ENCODE measurements at places on chromosomes 16 and 17.

GRCh38 chr16:51095084-51095881, 55.8 kb downstream of the SALL1 start:
- ATAC-seq = no peak

- no peak for ATAC-seq
These were observed 89.2 kb downstream of the MAP2K6 start for GRCh38 chr17:69503711-69504110.

DNA sequence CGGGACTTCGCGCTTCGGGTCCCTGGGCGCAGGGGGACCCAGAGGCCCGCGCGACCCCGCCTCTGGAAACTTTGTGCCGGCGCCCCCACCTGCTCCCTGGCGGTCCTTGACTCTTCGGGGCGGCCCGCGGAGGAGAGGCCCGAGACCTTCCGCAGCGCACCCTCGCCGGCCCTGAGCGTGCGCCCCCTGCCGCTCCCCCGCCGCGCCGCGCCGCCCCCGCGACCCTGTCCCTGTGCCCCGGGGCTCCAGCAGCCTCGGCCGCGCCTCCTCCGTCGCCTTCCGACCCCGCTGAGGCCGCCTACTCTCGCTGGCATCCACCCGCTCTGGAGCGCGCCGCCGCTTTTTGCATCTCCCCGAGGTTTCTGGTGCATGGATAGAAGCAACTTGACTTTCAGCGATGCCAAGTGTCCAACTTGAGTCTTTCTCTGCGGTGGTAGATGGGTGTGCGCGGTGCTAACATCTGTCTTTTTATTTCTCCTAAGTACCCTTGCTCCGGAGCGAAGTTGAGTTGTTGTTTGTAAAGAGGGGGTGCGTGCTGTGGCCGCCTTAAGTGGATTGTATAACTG, 414 bp downstream of the DUSP14 start:
- peak; percentile 48 for ATAC-seq

DNA sequence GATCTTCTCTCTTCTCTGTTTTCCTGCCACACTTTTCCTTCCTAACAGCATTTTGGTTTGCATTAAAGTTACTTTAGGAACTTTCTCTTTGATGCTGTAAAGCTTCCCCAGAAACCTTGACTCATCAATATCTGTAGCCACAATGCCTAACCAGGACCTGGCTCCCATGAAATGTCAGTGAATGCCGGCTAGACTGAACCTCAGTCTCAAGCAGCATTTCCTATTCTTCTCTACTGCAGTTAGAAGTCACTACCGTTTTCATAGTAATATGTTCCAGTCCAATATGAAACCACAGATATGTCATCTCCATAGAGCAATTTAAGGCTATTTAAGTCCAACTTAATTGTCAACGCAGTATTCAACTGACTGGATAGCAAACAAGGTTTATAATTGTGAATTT, 28.9 kb downstream of the ITFG1 start:
- ATAC-seq = peak; percentile 53

GRCh38 chr16:67150047-67150832, 558 bp downstream of the B3GNT9 start:
- ATAC-seq = peak; percentile 82

DNA sequence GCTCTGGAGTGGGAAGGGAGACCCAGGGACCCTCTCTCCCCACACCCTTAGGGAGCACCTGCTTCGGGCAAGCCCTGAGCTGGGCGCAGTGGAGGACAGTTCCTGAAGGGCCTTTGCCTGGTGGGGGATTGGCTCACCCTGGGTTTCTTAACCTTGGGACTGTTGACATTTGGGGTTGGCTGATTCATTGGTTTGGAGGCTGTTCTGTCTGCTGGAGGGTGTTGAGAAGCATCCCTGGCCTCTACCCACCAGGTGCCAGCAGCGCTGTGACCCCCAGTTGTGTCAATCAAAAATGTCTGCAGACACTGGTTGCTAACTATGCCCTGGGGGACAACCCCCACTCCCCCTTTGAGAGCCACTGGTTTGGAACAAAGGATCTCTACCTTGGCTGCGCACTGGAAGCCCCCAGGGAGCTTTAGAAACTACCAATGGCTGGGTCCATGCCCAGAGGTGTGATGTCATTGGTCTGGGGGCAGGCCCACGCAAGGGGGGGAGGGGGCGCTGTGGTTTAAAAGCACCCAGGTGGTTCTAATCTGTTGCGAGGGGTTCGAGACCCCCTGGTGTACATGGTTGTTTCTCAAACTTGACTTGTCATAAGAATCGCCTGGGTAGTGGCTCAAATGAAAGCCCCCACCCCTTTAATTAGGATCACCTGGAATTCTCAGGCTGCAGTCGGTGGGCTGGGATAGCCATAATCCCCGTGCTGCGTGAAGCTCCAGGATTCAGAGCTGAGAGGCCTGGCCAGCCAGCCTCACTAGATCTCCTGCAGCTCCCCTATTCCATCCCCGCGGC, 151.9 kb upstream of the GSE1 start:
- ATAC-seq = no peak

- no peak for ATAC-seq
These were observed 118.6 kb upstream of the TNRC6C start for GRCh38 chr17:77839698-77840512.

GRCh38 chr16:50613281-50613963, 65.2 kb downstream of the NKD1 start:
- no peak for ATAC-seq

GRCh38 chr17:57356719-57357391, 100.5 kb downstream of the MSI2 start:
- no peak for ATAC-seq
